Hematopoietic multipotent progenitor cell treated with erythropoietin and hydrocortisone succinate and interleukin-3 and kit ligand, for 8 days (in vitro differentiated cells): ENCODE measurements at places on chromosomes 1 and 21.

- DNase-seq = peak; percentile 52
Observed at GRCh38 chr1:159829273-159829634, 2.6 kb downstream of the SLAMF8 start.

DNA sequence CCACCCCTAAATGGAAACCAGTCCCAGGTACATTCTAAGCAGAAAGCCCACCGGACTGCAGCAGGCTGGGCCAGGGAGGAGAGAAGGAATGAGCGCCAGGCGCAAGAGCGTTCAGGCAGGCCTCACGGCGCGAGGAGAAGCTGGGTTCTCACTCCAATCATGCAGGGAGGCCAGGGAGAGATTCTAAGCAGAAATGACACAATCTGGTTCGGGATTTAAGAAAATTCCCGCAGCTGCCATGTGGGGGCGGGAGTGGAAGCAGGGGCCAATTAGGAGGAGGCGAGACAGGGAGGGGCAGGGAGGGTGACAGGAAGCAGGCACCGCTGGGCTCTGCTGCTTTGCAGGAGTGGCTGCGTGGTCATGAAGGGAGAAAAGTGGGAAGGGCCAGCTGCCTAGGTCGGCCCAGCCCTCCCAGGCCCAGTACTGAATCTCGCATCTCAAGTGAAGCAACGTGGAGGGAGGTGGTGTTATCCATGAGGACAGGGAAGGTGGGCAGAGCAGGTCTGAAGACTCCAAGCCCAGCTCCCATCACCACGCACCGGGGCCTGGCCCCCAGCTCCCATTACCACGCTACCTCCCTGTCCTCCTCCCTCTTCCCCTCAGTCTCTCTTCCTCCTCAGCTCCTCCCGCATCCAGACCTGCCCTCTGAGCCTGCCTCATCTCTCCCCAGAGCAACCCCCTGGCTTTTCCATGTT, 11.8 kb downstream of the NPHP4 start:
- peak; percentile 40 for DNase-seq

DNA sequence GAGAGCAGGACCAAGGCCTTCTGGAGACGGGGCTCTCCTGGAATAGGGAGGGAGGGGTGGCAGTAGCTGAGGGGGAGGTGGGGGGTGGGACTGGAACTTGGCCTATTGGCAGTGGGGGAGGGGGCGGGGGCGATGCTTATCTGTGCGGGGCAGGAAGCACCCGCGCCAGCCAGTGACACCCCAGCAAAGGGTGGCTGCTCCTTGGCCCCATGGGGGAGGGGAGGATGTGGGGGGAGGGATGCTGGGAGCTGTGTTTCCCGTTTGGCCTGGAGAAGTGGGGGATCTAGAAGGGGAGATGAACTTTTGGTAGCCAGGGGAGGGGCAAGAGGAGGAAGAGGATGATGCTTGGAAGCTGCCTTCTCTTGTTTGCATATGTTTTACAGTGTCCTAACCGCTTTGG, 11.0 kb downstream of the ZBTB7B start:
- DNase-seq = peak; percentile 62

DNA sequence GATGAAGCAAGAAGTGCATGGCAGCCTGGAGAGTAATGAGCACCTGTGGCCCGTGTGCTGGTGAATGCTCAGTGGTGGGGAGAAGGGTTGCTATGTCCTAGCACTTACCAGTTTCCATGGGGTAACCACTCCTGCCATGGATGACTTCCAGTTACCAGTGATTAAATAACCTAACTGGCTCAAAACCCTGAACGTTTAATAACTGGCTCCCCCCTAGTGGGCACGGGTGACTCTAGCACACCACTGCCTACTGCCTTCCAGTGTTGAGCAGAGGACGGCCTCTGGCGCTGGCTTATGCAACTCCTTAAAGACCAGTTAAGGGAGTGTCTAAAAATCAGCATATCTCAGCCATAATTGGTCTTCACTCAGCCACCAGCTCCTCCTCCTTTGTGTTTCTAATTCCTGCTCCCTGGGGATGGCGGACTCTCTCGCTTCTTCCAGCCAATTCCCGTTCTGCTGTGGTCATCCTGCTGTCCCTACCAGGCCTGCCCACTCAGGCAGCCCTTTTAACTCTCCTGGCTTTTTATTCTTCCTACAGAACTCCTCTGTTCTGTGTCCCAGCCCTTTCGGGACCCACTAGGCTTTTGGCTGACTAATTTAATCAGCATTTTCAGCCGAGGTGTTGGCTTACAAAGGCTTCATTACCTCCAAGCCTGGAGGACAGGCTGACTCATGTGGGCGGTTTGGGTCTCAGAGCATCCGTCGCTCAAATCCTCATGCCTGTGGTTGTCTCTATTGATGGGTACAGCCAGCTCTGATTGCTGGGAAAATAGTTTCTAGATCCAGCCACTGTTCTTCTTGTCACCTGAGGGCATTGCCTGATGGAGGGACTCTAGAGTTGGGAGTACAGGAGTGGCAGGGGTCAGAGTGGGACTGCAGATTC, 332.4 kb downstream of the CAMTA1 start:
- DNase-seq = peak; percentile 13

DNA sequence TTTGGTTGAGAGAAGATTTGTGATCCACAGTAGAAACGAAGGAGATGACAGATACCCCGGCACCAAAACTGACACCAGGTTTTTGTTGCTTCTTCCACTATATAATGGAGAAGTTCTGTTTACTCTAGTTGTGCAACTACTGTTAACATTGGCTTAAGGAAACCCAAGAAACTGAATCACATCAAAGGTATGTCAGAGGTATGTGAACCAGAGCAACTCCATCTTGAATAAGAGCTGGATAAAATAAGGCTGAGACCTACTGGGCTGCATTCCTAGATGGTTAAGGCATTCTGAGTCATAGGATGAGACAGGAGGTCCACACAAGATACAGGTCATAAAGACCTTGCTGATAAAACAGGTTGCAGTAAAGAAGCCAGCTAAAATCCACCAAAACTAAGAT, 173.7 kb upstream of the CAMK1G start:
- DNase-seq = no peak

- DNase-seq = peak; percentile 74
Observed at GRCh38 chr1:63615768-63616420, 22.7 kb downstream of the PGM1 start.

DNA sequence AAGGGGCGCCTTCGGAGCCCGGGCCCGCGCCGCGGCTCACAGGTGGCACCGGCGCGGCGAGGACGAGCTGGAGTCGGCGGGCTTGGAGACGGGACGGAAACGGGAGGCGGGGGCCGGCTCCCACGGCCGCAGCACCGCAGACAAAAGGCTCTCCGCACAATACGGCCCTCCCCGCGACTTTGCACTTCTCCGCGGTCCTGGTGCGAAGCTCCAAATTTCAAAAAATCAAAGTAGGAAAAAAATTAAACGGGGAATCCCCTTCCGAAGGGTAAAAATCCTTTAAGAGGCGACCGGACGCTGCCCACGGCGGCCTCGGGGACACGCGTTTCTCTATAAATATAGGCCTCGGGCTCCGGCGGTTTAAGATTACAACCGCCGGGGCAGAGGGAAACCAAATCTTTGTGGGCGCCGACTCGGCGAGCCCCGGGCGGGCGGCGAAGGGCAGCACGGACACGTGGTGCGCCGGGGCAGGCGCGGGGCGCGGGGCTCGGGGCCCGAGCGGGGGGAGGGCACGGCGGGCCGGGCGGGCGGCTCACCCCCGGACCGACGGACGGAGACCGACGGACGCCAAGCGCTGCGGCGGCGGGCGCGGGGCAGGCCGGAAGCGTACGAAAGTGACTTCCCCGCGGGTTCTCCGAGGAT, 453 bp downstream of the PABPC4 start:
- no peak for DNase-seq

DNA sequence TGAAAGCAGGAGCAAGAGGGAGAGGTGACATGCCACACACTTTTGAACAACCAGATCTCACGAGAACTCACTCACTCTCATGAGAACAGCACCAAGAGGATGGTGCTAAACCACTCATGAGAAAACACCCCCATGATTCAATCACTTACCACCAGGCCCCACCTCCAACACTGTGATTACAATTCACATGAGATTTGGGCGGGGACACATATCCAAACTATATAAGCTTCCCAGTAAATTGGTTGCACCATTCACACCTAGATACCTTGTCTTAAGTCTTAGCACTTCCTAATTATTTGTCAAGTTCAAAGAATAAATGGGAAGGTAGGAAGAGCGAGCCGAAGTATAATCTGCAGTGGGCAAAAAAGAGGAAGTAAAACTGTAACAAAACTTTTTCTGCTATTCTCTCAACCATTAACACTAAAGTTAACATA, 34.3 kb downstream of the AMY1C start:
- DNase-seq = no peak

DNA sequence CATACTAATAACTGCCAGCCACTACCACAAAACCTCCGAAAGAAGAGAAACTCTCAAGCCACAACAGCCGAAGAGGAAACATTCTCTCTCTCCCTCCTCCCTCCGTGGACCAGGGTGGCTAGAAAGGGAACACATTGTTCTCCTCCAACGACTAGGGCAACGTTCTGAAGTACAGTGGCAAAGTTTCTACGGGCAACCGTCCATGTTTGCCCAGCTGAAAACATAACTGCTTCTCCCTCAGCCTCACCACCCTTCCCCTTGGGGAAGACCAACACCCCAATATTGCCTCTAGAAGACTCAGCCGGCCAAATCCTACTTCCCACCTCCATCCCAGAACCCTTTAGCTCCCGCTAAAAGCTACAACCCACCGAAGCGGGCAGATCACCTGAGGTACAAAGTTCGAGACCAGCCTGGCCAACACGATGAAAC, 2.0 kb downstream of the GLUL start:
- DNase-seq = peak; percentile 37

GRCh38 chr1:45012639-45013278, 705 bp downstream of the UROD start:
- DNase-seq = peak; percentile 99

DNA sequence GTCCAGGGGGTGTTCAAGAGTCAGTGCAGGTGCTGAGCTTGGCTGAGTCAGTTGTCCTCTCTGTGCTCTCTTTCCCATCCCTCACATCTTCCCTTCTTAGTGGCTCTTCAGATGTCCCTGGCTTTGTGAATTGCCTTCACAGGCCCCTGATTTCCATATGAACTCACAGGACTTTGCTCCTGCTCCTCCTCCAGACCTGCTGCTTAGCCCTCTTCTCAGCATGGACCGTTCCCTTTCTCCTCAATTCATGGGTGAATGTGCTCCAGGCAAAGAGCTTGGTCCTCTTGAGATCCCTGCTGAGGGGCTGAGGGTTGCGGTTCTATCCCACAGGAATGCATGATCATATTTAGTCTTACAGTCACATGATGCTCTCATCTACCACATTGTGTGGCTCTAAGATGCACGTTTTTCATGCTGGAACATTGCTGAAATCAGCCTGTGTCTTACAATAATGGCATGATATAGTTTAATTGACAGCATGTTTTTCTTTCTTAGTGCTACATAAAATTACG, 30.5 kb downstream of the CACNA1E start:
- no peak for DNase-seq

GRCh38 chr1:1420654-1421141, 378 bp downstream of the ANKRD65 start:
- no peak for DNase-seq

GRCh38 chr1:110069404-110070281, 829 bp downstream of the ALX3 start:
- DNase-seq = peak; percentile 23

DNA sequence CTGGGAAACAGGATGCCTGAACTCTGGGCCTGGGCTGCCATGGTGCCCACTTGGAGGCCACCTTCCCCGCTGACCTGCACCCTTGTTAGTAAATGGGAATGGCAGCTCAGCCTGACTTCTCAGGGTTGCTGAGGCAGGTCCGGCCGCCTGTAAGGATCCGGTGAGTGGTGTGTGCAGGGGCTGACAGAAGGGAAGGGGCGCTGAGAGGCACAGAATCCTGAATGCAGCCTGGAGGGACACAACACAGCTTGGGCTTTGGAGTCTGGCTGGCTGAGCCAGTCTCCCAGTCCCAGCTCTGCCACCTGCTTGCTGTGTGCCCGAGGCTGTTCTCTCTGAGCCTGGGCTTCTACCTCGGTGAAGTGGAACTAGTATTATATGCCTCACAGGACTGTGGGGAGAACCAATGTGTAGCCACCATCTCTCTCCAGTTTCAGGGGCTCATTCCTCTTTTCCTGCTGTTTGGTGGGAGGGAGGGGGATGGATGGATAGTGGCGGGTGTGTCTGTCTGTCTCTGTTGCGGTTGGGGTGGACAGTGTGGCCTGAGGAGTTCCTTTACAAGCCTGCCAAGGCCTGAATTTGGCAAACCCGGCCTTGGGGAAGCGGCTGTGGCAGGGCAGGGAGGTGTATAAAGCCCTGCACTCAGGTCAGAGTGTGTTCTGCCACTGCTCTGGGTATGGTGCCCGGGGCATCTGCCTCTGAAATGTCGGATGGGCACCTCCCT, 18.0 kb downstream of the ADORA1 start:
- DNase-seq = no peak

GRCh38 chr1:61741711-61742619, at the start of gene PATJ:
PATJ (plus strand) TSS chr1:61742480; CDS start chr1:61762893, 20,413 bp downstream.
- DNase-seq = no peak

GRCh38 chr1:64960731-64961130, 5.6 kb downstream of the JAK1 start:
- DNase-seq = no peak

- DNase-seq = no peak
Observed at GRCh38 chr1:209830722-209831121, 3.0 kb downstream of the UTP25 start.

GRCh38 chr21:16159213-16159970, 429.6 kb downstream of the USP25 start:
- no peak for DNase-seq

- DNase-seq = peak; percentile 28
Observed at GRCh38 chr1:157969697-157970485, 23.6 kb upstream of the KIRREL1 start.

DNA sequence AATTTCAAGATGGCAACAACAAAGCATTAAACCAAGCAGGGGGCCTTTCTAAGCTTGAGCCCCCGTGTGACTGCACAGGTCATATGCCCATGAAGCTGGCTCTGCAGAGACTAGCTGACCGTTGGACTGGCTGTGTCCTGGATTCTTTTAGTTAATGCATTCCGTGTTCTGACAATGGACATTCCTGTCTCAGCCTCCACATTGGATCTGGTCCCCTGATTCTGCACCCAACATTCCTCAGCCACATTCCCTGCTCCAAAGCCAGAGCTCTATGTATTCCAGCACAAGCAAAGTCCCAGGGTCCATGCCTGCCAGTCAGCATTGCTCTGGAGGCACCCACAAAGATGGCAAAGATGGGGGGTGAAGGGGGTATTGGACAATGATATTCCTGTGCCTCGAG, 5.1 kb upstream of the NAV1 start:
- no peak for DNase-seq
